H7 (cell line): ENCODE measurements at places on chromosomes 2 and 18.

DNA sequence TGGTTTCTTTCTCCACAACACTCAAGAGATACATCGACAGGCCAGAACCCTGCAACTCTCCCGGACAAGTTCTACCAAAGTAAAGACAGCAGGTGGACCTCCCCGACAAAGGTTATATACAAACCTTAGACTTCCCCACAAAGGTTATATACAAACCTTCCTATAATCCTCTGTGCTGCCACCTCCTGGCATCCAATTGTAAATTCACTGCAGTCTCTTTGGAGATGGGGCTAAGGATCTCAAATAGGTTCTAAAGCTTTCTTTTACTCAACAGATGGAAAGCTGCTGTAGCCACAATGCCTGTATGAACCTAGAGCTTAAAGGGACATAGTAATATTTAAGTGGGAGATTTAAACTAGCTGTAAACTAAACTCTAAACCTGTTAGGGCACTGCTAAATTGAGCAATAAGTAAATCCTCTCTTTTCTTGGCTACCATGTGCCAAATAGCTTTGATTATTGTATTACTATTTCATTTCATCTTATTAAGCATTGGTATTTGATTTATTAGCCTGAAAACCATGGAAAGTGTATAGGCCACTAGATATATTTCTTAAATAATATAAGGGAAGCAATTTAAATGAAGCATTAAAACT, 9.8 kb upstream of the MREG start:
- DNase-seq: peak; percentile 76

- DNase-seq: peak; percentile 88
Observed at GRCh38 chr2:174729797-174730697, 34.2 kb downstream of the CHRNA1 start.

DNA sequence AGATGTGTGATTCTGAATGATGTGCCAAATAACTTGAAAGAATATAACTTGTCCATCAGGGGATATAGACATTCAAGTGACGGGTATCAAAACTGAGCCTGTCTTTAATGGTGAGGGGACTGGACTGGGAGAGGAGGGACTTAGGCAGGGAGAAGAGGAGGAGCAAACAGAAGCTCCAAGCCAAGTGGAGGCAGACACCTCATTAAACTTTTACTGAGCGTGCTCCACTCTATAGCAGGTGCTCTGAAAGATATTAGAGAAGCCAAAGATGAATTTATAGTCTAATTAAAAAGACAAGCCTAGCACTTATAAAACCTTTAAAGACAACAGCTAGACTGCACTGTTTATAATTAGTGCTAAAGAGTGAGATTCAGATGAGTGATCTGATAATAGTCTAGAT, 47.7 kb upstream of the SMAD2 start:
- DNase-seq: no peak

- DNase-seq: no peak
Observed at GRCh38 chr18:5600378-5601071, 56.7 kb upstream of the EPB41L3 start.

DNA sequence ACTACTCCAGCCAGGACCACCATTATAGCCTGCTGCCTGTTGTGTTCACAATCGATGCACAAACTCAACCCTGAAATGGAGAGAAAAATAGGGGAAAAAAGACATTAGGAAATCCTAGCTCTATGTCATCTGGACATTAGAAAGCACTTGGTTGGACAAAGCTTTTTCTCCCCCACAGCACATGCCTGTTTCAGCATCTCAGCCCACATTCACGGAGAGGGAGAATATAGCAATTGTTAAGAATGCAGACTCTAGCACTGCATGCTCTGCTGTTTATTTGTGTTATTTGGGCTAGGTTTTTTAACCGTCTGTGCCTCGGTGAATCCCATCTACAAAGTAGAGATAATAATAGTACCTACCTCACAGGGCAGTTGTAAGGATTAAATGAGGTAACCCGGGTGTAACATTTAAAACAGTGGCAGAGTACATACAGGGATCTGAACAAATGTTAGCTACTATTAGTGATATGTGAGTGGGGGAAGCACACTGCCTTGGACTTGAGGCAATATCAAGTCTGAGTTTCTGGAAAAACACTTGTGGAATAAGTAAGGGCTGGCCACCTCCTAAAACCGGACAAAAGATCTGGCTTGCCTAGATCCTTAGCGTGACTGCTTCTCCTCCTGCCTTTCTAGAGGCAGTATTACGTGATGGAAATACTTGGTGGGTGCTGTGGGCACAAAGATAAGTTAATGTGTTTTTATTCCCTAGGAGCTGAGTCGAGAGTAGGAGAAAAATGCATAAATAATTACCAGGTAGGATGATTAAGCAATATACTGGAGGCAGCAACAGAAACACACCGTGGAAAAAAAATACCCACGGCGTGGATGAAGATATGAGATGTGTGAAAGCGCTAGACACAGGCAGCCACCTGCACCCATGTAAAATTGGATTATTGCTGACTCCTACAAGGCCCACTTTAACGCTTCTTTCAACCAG, 1.0 kb upstream of the PPP1CB start:
- DNase-seq: no peak

DNA sequence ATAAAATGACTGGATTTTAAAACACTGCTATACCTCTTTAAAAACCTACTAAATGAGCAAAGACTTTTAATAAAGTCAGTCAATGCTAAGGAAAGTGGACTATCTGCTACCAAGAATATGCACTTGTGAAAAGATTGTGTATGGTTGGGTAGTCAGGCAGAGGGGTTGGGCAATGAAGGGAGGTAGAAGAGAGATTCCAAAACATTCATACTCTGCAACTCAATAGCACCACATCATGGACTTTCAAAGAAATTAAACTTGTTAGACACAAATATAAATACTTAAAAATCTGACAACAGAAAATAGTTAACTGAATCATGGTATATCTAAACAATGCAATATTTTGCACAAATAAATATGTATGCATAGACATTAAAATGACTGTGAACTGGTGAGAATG, 139.9 kb upstream of the MAPRE2 start:
- no peak for DNase-seq

DNA sequence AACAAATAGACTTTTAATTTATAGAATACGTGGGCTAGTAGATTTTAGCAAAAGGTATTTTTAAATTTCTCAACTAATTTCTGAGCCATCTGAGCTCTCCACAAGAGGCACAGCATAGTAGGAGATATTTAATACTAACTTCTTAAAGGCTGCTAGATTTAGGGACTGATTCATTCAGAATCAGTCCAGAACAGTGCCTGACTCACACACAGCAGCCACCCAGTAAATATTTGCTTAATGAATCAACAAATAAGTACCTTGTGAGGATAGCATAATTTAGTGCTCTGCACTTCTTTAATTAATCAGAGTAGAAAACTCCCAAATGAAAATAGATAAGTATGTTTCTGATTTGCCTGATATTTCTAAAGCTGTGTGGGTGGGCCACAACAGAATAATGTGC, 35.6 kb upstream of the SYT4 start:
- DNase-seq: no peak

DNA sequence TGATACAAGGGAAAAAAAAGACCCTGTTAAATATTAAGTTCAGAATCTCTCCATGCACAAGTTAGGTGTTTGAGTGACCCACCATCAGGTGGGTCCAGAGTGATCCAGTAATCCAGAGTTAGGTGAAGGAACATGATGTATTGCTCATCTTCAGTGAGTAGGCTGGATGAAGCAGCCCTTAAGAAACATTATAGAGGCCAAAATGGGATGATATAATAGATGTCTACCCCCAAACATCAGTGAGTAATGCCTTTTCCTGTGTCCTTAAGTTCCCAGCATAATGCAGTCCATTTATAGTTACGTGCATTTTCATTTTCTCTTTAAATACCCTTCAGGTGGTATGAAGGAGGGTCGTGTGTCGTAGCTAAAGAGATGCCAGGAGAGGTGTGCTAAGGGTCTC, 89.6 kb downstream of the MAP4K4 start:
- DNase-seq: no peak

GRCh38 chr18:64276311-64277090, 127.6 kb upstream of the LINC00305 start:
- DNase-seq: no peak

GRCh38 chr2:212346865-212347264, 191.7 kb downstream of the ERBB4 start:
- no peak for DNase-seq

GRCh38 chr2:37284381-37284780, 40.3 kb downstream of the PRKD3 start:
- DNase-seq: no peak

DNA sequence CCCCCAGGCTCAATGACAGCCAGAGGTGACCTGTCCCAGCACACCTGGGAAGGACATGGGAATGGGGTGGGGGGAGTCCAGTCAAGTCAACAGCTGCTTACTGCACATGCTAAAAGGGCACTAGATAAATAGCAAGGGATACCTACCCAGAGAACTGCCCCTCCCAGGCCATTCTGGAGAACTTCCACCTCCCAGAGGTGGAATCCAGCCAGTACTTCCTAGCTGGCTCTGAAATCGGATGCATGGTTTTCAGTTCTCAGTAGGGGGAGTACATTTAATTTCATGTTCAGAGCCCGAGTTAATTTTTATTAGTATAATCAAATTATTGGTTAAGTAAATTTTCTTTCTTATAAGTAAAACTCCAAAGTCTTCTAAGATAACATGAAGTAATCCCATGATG, 28.9 kb upstream of the ITGA6 start:
- DNase-seq: peak; percentile 23

- no peak for DNase-seq
Observed at GRCh38 chr2:205176546-205176945, 505.8 kb upstream of the NRP2 start.

DNA sequence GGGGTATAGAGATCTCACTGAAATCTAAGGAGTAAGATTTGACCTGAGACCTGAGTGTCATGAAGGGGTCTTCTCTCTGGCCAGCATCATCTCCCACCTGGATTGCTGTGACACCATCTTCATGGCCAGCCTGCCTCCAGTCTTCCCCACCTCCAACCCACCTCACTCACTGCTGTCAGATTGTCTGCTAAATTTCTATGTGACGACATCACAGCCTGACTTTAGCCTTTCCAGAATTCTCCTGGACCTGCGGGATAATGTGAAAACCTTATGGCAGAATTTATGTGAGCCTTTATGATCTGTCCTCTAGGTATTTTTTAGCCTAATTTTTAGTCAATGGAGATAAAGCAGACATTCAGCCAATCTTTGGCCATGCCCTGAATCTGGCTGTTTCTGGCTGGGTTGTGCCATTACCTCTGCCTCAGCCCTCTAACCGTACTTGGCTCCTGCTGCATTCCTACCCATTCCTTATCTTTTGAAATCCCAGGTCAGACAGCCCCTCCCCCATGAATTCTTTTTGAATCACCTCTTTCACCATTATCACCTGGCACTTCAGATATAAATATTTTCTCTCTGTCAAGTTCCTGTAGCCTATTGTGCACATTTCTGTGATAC, 66.4 kb upstream of the MMADHC start:
- DNase-seq: peak; percentile 3

DNA sequence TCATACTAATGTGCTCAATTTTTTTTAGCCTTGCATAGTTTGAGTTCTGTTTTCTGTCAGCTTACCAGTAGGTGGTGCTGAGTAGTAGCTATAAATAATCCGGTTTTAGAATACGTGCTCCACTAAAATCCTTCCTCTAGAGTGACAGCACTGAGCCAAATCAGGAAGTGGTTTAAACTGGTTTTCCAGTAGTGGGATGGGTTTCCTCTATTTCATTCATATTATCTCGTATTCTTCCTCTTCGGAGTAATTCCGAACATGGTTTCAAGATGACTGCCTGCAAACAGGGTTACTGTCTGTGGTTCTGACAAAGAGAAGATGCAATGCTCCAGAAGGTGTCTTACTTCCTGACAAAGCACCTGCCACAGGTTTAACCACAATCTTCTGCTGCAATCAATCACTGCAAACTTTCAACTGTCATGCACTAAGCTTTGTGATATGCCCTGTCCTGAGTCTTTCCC, 496.9 kb upstream of the VRK2 start:
- peak; percentile 3 for DNase-seq

GRCh38 chr2:136383167-136383566, 265.2 kb upstream of the CXCR4 start:
- no peak for DNase-seq

DNA sequence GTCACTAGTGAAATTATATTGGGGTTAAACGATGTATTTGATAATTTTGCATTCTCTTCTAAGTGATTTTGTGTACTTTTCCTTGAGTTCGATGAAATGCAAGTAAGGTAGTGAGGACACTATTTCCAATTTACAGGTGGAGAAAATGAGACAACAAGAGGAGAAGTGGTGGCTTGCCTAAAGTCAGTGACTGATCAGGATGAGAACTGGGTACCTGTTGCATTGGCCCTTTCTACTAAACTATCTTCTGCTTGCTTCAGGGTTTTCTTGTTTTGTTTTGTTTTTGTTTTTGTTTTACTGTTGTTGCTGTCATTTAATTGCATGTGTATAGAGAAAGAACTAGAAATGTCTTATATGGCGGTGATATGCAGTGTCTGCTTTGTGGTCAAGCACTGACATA, 31.4 kb upstream of the FBXO11 start:
- DNase-seq: no peak

- DNase-seq: no peak
Observed at GRCh38 chr2:46225150-46225625, 72.0 kb upstream of the EPAS1 start.

GRCh38 chr2:26571316-26571715, 69.8 kb downstream of the CIB4 start:
- DNase-seq: no peak

DNA sequence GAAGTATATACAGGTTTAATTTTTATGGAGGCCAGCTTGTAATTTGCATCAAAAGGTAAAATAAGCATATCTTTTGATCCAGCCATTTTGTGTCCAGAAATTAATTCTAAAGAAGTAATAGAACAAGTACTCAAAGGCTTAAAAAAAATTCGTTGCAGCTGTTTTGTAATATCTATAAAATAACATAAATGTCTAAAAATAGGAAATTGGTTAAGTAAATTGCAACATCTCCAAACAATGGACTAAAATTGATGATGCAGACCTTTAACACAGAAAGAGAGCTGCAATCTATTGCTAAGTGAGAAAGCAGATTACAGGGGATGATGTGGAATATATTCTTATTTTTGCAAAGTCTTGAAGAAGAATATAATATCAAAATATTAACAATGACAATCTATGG, 19.4 kb downstream of the AAK1 start:
- no peak for DNase-seq

DNA sequence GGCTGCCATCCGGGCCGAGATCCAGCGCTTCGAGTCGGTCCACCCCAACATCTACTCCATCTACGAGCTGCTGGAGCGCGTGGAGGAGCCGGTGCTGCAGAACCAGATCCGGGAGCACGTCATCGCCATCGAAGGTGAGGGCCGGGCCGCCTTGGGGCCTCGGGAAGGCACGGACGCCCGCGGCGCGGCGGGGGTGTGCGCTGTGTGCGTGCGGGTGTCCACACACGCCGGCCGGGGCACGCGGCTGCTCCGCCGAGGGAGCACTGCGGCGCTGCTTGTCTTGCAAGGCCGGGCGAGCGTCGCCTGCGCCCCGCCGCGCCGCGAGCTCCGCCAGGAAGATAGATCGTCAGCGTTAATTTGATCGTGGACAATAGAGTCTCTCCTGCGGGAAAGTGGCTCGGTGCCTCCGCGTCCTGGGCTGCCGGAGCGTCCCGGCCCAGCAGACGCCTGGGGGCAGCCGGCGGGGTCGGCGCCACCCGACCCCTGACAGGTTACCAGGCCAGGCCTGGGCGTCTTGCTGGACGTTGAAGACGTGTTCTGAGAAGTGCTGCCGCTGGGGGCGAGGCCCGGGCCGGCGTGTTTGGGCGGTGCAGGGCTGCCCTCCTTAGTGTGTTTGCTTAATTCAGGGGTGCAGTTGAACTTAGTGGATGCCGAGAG, 1.0 kb downstream of the AGAP1 start:
- peak; percentile 79 for DNase-seq
